ENCODE measurements at places on chromosomes 13 and 19.

GRCh38 chr19:2811221-2811722, 8.4 kb upstream of the ZNF554 start:
- no peak for DNase-seq

DNA sequence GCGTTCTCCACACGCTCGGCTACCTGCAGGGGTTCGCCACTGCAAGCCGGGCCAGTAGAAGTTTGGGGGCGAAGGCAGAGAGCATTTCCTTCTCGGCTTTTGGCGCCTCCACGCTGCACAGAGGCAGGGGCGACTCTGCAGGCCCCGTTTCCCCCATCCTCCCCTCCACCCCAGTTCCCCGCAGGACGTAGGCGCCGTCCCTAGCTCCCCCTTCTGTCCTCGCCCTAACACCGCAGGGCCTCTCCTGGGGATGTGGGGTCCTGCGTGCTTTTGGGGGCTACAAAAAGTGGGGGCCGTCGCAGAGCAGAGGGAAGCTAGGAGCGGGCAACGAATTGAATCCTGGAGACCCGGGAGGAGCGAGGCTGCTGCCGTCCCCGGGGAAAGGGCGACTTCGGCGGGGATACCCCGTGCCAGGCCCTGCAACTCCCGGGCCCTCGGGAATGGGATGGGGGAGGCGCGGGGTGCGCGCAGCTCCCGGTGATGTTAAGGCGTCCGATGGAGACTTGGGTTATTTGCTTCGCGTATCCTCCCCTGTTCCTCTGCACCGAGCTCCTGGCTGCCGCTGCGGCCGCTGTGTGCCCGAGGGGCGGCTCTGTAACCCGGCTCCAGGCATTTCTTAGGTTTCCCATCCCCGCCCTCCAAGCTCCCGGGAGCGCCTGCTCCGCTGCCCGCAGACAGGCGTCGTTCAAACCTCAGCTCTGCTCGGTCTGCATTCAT, 255.9 kb upstream of the SOX21 start:
- DNase-seq = no peak

GRCh38 chr13:100382785-100383184, 205.8 kb downstream of the GGACT start:
- DNase-seq = no peak

- DNase-seq = no peak
Measured at GRCh38 chr13:90027409-90027808, 1320.1 kb upstream of the MIR17HG start.

- DNase-seq = no peak
Measured at GRCh38 chr13:43232873-43233265, 209.5 kb downstream of the DNAJC15 start.

GRCh38 chr13:20425819-20426219, 99.8 kb downstream of the CRYL1 start:
- no peak for DNase-seq

GRCh38 chr13:32284927-32285632, 30.1 kb downstream of the ZAR1L start:
- DNase-seq = no peak

DNA sequence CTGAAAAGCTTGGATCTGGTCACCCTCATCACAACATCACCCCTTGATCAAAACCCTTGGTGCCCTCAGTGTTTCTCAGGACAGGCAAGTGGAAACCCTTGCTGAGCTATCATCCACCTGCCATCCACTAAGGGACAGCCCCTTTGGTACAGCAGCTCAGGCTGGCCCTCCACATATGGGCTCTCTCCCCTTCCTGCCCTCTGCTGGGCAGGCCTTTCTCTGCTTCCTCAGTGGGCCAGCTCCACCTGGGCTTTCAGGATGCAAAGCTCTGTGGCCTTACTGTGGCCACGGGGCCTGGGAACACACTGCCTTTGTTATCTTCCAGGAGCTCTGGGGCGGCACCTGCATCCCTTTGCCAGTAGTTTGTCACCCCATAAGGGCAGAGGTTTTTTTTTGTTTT, 4.9 kb downstream of the SUGP1 start:
- no peak for DNase-seq

GRCh38 chr13:71758828-71759227, 108.2 kb downstream of the DACH1 start:
- DNase-seq = no peak

DNA sequence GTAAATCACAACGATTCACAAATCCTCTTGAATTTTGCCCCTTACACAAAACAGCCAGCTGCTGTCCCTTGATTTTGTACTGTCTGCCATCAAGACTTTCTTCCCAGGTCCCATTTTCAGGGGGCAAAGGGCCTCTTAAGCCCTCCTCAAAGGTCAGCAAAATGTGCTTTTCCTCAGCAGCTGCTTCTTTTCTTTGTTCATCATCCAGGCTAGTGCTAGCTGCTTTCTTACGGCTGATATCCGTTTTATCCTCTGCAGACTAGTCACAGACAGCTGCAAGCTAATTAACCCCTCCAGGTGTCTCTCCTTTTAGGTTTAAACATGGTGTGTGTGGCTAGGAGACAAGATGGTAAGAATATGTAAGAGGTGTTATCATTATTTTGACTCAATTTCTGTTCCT, 90.9 kb downstream of the NALCN start:
- DNase-seq = no peak

DNA sequence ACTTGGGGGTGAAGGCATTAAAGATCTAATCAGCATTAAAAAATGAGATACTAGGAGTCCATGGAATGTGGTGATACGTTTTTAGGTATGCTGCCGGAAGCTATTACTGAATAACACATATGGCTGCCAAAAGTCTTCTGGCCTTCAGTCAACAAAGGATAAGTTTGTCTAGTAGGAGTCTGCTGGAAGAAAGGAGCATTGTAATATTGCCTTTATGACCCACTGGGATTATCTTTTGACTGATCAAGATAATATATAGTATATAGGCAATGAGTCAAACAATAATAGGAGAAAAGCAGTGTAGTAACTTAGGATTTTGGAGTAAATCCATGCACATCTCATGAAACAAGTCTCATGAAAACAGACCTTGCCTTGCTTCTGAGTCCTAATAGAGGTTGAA, 295.4 kb downstream of the SLITRK6 start:
- no peak for DNase-seq

- peak; percentile 78 for DNase-seq
Measured at GRCh38 chr19:17496337-17496997, 15.0 kb upstream of the PGLS start.

GRCh38 chr13:76837801-76838200, 48.4 kb downstream of the KCTD12 start:
- DNase-seq = no peak

DNA sequence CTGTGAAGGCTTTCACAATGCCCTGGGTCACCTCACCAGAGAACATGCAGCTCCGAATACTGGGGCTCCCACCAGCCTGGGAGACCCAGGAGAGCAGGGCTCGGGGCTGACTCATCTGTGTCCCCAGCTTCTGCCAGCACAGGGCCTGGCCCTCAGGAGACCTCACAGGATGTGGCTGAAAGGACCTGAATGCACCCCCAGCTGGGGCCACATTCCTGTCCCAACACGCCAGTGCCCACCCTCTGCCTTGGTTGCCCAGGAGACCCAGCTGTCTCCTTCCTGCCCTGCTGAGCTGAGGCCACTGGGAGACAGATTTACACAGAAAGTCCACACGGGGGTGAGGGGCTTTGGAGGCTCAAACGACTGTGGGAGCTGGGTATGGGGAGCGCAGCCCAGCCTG, 11.9 kb downstream of the BCAT2 start:
- DNase-seq = no peak

GRCh38 chr13:92414851-92415250, 811.8 kb upstream of the GPC6 start:
- no peak for DNase-seq

GRCh38 chr19:6069268-6069791, 41.0 kb downstream of the RFX2 start:
- DNase-seq = no peak

DNA sequence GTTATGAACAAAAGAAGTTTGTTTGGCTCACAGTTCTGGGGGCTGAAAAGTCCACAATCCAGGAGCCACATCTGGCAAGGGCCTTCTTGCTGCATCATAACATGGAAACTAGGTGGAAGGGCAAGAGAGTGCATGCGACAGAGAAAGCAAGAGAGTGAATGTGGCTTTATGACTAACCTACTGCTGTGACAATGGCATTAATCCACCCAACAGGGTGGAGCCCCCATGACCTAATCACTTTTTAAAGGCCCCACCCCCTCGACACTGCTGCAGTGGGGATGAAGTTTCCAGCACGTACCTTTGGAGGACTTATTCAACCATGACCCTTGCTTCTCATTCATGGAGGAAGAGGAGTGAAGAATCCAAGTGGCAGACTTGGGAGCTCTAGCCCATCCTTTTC, 30.0 kb upstream of the RFXAP start:
- no peak for DNase-seq

GRCh38 chr19:10510301-10510802, 6.9 kb downstream of the S1PR5 start:
- DNase-seq = peak; percentile 40

DNA sequence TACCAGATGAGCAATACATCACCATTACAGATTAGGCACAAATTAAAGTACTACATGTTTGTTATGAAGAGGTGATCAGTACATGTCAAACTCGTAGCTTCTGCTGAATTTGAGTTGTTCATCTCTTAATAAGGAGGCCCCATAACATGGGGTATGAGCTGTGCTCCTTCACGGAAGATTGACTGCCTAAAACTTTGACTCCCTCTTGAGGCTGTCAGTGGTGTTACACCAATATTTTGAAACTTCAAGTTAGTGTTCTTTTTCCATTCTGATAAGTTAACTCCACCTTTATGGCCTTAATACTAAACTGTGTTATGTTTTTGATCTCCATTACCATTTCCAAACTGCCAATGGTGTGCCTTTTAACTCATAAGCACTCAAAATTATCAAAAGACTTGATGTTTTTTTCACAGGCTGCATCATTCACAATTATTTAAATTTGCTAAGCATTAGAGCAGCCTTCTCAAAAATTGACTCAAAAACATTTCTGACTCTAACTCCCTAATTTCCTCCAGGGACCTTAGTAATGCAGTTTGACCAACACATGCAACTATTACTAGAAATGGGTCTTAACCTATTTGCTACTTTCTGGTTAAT, 1591.5 kb downstream of the PCDH9 start:
- no peak for DNase-seq

GRCh38 chr19:4678881-4679790, 9.0 kb upstream of the MYDGF start:
- no peak for DNase-seq

GRCh38 chr19:56933014-56933705, 92.6 kb upstream of the PEG3 start:
- DNase-seq = no peak

GRCh38 chr19:33953592-33953991, 156.9 kb downstream of the KCTD15 start:
- DNase-seq = no peak

GRCh38 chr19:21098291-21098690, 16.3 kb downstream of the ZNF714 start:
- no peak for DNase-seq

- no peak for DNase-seq
Measured at GRCh38 chr13:85700906-85701305, 98.3 kb downstream of the SLITRK6 start.
